ENCODE measurements at places on chromosomes 2 and 18.

GRCh38 chr2:160144280-160144990 lies 55.6 kb downstream of the ITGB6 start:
- no peak for DNase-seq

GRCh38 chr18:1370552-1370951 lies 465.9 kb downstream of the ADCYAP1 start:
- DNase-seq = no peak

- DNase-seq = no peak
Observed at GRCh38 chr2:216015722-216016464, 2.5 kb upstream of the MREG start.

DNA sequence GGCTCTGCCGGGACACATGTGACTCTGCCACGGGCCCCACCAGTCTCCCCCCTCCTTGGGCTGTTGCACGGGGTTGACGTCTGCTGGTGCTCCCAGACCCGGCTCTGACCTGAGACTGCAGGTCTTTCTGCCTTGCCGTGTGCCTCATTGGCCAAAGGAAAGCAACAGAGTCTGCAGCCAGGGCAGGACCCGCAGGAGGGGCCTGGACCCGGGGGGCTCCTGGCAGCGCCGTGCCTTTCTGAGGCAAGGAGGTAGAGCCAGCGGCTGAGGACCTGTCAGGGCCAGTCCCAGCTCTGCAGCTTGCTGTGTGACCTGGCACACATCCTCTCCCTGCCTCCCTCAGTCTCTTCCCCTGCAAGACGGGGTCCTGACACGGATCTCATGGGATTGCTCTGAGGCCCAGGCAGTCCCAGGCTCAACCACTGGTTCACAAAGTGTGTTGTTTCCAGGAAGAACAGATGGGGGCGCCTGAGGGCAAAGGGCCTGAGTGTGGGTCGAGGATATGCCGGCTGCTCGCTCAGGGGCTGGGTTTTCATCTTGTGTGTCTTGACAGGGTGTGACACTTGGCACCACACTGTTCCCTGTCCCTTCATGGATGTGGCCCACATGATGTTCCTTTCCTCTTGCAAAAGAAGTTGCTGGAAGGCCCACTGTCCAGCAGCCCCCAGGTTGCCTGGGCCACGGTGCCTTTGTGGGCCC lies 9.0 kb downstream of the CAPN10 start:
- DNase-seq = no peak

DNA sequence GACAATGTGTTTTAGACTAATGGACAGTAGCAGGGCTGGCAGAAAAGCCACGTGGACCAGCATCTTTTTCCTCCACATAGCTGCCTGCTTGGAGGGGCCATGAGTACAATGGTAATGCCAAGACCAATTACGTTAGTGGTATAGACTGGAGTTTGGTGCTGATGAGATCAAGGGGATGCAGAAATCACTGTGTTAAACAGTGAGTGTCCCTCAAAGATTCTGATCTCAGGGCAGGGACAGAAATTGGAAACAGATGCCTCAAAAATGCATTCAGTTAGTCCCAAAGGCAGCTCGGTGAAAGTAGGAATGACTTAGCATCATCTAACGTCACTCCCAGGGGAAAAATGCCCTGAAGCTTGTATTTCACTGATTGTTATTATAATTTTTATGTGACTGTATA lies 72.4 kb downstream of the SLC16A14 start:
- peak; percentile 78 for DNase-seq

DNA sequence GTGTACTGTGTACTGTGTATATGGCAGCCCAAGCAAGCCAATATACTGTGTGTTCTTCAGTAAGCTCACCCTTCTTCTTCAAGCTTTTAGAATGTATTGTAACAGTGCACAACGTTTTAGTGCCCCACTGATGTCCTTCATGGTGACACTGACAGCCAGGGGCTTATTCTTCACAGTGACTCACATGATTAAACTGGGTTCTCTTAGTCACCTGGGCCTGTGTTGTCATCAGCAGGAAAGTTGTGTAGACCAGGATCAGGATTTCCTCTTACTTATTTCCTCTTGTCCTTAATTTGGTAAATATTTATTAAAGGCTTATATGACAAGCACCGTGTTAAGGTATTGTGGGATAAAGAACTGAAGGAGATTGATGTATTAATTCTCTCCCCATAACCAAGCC lies 67.9 kb upstream of the THOC1 start:
- DNase-seq = no peak

DNA sequence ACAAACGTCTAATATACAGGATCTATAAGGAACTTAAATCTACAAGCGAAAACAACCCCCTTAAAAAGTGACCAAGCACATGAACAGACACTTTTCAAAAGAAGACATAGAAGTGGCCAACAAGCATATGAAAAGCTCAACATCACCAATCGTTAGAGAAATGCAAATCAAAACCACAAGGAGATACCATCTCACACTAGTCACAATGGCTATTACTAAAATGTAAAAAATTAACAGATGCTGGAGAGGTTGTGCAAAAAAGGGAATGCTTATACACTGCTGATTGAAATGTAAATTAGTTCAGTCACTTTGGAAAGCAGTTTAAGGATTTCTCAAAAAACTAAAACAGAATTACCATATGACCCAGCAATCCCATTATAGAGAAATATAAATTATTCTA lies 1148.5 kb upstream of the FAM98A start:
- DNase-seq = no peak

GRCh38 chr18:78873926-78874500 lies 105.6 kb upstream of the SALL3 start:
- DNase-seq = peak; percentile 21

DNA sequence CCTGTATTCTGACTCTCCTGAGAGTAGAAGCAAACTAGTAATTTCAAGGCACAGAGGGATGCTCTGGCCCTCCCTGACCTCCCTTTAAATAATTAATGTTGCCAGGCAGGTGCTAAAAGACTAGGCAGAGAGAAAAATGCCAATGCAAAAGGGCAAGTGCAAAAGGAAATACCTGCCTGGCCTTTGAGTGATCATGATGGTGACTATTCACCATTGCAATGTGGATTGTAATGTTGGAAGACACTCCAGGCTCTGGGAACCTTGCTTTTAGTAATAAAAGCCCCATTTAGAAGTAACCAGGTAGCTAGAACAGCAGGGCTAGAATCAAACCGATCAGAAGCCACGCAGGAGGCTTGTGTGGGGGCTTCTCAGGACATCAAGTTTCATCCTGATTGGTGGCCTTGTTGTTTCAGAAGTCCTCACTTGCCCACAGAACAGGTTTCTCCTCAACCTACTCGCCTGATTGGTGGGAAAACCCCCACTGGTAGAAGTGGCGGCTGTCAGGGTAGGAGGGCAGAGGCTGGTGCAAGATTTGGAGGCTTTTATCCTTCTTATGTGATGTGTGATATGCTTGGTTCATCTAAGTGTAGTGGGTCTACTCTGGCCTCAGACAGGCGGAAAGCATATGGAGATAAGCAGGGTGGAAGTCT lies 16.0 kb upstream of the CHRNA1 start:
- DNase-seq = no peak

- DNase-seq = no peak
Observed at GRCh38 chr2:239386872-239387445, 13.9 kb downstream of the HDAC4 start.

DNA sequence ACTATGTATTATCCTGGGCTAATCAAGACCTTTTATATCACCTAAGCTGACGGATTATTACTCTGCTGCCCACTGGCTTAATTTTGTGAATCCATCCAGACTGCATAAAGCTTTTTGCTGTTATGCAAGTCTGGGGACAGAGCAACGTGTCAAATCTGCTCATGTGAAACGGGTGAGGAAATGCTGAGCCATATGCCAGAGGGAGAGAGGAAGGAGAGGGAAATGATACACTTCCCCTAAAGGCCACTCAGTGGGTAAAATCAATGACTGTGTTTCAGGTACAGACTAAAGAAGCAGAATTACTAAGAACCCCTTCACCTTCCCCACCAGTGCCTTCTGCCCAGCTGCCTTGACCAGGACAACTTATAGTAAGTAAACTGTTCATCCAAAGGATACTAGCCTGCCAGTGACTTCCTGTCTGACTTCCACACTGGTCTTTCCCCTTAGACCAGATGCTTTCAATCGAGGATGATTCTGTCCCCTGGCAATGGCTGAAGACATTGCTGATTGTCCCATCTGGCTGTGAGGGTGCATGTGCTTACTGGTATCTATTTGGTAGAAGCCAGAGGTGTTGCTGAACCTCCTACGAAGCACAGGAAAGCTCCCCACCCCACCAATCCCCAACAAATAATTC lies 43.0 kb downstream of the STAT1 start:
- no peak for DNase-seq

- DNase-seq = peak; percentile 82
Observed at GRCh38 chr2:14428056-14428455, 204.5 kb upstream of the LRATD1 start.

DNA sequence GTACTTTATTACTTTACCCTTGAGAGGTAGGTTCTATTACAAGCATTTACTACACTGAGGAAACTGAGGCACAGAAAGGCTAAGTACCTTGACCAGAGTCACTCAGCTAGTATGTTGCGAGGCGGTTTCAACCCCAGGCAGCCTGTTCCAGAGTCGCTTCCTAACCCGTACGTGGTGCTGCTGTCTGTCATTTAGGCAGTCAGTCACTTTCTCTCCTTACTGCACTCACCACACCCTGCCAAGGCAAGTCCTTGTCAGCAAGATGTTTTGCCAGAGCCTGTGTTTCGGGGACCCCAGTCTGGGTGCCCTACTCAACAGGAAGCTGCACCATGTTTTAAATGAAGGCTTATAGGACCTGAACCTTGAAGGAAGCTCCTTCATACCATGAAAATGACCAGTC lies 174.9 kb downstream of the TPGS2 start:
- DNase-seq = no peak

GRCh38 chr2:213185147-213185822 lies 33.9 kb upstream of the IKZF2 start:
- DNase-seq = no peak

DNA sequence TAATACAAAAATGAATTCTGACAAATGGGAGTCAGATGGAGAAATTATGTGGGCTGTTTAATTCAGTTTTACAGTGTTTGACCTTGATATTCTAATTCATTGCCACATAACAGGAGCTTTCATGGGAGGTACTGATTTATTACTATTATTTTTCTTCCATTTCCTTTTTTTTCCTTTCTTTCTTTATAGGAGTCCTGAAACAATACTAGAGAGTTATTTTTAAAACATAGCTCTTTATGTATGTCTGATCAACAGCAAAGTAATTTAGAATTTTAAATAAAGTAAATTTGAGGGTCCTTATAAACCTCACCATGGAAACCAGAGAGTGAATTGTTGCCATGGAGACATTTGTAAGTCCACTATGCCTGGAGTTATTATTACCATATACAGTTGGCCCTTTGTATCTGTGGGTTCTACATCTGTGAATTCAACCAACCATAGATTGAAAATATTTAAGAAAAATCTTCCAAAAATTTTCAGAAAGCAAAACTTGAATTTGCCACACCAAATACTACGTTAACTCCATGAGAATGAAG lies 40.9 kb upstream of the PPP4R1 start:
- no peak for DNase-seq

GRCh38 chr2:144097440-144098225 lies 422.3 kb downstream of the ZEB2 start:
- no peak for DNase-seq

- no peak for DNase-seq
Observed at GRCh38 chr2:237498341-237498740, 11.3 kb downstream of the MLPH start.

- DNase-seq = no peak
Observed at GRCh38 chr2:86800856-86801567, 10.3 kb upstream of the CD8A start.

- DNase-seq = no peak
Observed at GRCh38 chr2:241996100-241996499, 126.6 kb downstream of the RTP5 start.

GRCh38 chr2:234368861-234369261 lies 128.0 kb downstream of the ARL4C start:
- DNase-seq = peak; percentile 29

DNA sequence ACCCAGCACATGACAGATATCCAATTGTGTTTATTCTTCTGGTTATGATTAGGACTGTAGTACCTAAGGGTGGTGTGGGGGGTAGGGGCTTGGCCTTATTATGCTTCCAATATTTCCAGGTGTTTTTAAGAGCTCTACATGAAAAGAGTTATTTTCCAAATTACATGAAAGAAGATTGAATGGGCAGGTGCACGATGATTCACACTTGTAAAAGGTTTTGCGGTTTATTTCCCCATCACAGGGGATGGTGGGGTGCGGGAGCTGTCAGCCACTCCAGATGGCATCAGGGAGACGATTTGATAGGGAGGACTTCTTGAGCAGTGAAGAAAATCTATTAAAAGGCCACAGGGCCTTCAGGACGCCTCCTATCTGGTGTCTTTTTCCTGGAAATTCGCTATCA lies 15.1 kb upstream of the CCBE1 start:
- no peak for DNase-seq

DNA sequence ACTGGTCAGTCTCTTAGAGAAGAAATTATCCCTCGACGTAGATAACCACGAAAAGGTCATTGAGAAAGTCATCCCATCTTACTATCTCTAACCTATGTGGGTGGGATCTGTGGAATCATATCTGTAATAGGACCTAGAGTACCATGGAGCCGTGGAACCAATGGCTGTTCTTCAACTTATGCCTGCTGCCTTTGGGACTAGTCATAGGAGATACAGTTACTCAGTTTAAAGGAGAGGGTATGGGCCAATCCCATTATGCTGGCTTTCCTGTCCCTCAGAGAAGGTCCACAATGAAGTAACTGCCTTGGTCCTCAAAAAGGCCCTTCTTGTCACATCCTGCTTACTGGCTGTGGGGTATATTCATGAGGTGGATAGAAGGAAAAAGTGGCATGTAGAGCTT lies 77.5 kb downstream of the FEZ2 start:
- DNase-seq = no peak

DNA sequence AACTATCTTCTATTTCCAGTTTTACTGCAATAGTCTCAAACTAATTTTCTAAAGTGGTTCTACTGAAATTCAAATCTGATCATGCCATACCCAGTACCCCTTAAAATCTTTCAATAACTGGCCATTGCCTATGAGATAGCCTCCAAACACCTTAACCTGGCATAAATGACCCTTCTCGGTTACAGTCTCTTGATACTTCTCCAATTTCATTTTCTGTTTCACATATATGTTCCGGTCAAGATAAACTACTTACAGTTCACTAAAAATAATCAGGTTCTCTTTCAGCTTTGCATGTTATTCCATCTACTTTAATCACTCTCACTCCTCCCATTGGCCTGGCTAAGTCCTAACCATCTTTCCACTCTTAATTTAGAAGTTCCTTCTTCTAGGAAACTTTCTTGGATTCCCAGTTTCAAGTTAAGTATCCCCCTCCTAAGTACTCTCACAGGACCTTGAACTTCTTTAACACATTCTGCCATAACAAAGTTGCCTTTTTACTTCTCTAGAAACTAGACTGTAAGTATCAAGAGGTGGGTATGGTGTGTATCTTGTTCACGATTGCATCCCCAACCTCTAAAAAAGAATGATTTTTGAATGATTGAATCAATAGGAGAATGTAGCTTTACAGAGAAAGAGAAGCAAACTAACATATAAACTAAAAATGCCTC lies 110.2 kb upstream of the RBBP8 start:
- DNase-seq = no peak
